Osteocyte (in vitro differentiated cells): ENCODE measurements at places on chromosomes 13 and 19. TPM values are rescaled to one million over a fixed set of nuclear protein-coding genes. Genes with fewer than 3 reads are reported as not detected.
A peak's percentile ranks its signal among the peaks of the same experiment; 100 is the strongest.

OR4F17 gene
- total RNA-seq: not detected in 2 replicates

DNA sequence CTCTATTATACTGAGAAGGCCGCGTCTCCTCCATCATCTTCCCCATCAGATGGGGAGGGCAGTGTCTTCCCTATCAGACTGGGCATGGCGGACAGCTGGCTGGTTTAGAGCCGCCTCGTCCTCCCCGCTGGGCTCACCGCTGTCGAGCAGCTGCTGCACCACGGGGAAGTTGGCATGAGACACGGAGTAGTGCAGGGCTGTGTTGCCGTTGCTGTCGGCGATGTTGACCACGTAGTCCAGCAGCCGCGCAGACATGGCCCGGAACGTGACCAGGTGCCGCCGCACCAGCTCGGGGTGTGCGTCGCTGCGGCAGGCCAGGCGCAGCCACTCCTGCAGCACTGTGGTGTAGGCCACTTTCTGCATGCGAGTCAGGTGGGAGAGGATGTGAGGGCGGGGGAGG, 18.8 kb upstream of the SPC24 start:
- no peak overlapping the region for H3K27ac ChIP-seq
- no peak for DNase-seq
- H3K4me3 ChIP-seq: no peak overlapping the region
- H3K4me1 ChIP-seq: peaks cover 5% of the 10 kb centered on the region
- H3K27me3 ChIP-seq: no peaks in the 10 kb centered on the region
- peaks cover 45% of the 10 kb centered on the region for H3K36me3 ChIP-seq

DNA sequence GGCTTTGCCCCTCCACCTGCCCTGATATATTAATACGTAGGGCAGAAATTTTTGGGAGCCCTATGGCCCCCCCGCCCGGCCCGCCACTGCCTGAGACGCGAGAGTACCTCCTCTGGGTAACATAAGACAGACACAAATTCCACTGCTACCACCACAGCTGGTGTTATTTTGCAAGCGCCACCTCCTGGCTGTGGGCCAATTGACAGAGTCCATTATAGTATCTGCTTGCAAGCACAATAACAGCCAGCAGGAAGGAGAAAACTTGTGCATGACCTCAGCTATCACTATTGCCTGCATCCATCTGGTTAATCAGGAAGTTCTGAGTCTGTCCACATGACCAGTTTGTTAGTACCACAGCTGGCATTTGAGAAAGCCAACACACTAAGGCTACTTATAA, 25.3 kb upstream of the OR10H2 start:
- no peak overlapping the region for H3K4me3 ChIP-seq
- no peak overlapping the region for H3K27ac ChIP-seq
- no peak for DNase-seq
- H3K27me3 ChIP-seq: no peaks in the 10 kb centered on the region
- H3K4me1 ChIP-seq: no peaks in the 10 kb centered on the region

DNAAF3 gene
- 1.5 and 2.1 TPM in 2 replicates for total RNA-seq

DNA sequence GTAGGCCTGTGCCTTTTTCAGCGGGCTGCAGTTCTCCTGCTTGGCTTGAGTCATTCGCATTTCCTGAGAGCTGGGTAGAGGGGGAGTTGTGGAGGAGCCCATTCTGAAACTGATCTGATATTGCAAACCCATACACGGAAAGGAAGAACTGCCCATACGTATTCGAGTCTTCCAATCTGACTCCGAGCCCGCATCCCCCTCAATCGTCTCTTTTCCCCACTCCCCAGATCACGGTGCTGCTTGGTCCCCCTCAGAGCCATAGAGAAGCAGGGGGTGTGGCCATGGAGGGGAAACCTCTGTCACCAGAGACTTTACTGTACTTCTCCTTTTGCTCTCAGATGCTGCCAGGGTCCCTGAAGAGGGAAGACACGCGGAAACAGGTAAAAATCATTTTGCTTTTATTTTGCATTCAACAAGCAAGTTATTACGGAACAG, at the start of gene CD22:
Gene CD22 (plus strand): TSS at position 337 of the 435 bp plus-strand sequence. CDS start 2,854 bp downstream, outside the sequence.
- DNase-seq: no peak
- H3K27me3 ChIP-seq: peaks cover 28% of the 10 kb centered on the region
- no peaks in the 10 kb centered on the region for H3K36me3 ChIP-seq
- H3K4me1 ChIP-seq: no peaks in the 10 kb centered on the region
- no peak within 1 kb of the TSS for H3K4me3 ChIP-seq

GRCh38 chr19:35307931-35308330, 16.0 kb downstream of the MAG start:
- DNase-seq: no peak
- H3K4me3 ChIP-seq: no peak overlapping the region
- no peaks in the 10 kb centered on the region for H3K36me3 ChIP-seq
- H3K27me3 ChIP-seq: peaks cover 4% of the 10 kb centered on the region
- no peaks in the 10 kb centered on the region for H3K4me1 ChIP-seq

CPAMD8 gene
- total RNA-seq: 294 and 296 TPM in 2 replicates

DNA sequence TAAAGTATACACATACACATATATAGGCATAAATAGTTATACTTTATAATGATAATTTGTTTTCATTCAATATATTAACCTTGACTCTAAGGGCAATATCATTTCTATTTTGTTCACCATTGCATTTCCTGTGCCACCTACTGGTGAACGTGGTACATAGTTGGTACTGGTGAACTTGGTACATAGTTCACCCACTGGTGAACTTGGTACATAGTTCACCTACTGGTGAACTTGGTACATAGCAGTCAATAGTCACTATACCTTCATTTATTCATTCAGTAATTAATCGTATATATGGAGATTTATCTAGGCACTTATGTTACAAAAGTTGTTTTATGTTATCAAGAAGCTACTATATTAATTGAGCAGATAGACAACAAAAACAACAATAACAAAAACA, 172.6 kb upstream of the ATXN8OS start:
- no peaks in the 10 kb centered on the region for H3K36me3 ChIP-seq
- H3K4me3 ChIP-seq: no peak overlapping the region
- no peak for DNase-seq
- no peaks in the 10 kb centered on the region for H3K4me1 ChIP-seq
- H3K27ac ChIP-seq: no peak overlapping the region

DNA sequence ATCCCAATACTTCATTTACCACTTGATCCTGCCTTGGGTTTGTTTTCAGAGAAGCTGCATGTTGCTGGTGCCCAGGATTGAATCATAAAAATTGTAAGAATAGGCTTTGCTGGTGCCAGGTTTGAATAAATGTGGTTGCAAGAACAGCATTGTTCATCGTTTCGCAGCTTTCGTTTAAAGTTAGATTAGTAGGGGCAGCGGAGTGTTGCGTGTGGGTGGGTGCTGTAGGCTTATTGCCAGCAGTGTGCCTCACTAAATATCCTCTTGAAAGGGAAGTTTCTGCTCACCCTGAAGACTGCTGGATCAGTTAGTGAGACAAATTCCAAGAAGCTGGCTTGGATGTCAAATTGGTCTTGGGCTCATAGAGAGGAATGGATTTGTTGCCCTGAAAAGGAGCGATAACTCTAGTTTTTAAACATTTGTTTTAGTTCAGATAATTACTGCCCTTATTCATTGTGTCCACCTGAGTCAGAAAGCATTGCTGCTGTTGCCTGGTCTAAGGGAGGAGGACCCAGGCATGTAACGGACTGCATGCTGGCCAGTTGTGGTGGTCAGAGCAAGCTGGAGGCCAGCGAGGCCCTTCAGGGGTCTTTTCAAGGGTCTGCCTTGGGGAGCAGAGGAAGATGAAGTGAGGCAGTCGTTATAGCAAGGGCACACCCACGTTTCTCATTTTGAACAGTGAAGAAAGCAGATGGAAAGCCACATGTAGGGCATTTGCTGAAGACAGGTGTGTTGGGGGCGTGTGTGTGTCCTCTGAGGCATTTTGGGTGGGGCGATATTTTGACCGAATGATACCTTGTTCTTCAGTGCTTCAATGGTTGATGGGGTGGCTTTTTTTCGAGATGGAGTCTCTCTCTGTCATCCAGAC, 8.5 kb downstream of the ILF3 start:
- H3K27ac ChIP-seq: peak overlapping the region; percentile 63
- peaks cover 2% of the 10 kb centered on the region for H3K36me3 ChIP-seq
- no peak for DNase-seq
- no peak overlapping the region for H3K4me3 ChIP-seq
- H3K27me3 ChIP-seq: no peaks in the 10 kb centered on the region
- H3K4me1 ChIP-seq: peaks cover 27% of the 10 kb centered on the region

GRCh38 chr13:74145249-74145975, 11.2 kb upstream of the KLF12 start:
- H3K27ac ChIP-seq: no peak overlapping the region
- DNase-seq: no peak
- no peaks in the 10 kb centered on the region for H3K4me1 ChIP-seq
- H3K36me3 ChIP-seq: no peaks in the 10 kb centered on the region

GRCh38 chr13:50149932-50150331, 134.7 kb downstream of the KCNRG start:
- H3K27me3 ChIP-seq: no peaks in the 10 kb centered on the region
- no peak for DNase-seq
- no peaks in the 10 kb centered on the region for H3K36me3 ChIP-seq
- no peak overlapping the region for H3K4me3 ChIP-seq
- peaks cover 17% of the 10 kb centered on the region for H3K4me1 ChIP-seq
- H3K27ac ChIP-seq: no peak overlapping the region

- peak overlapping the region; percentile 67 for H3K4me3 ChIP-seq
- H3K4me1 ChIP-seq: peaks cover 33% of the 10 kb centered on the region
- no peaks in the 10 kb centered on the region for H3K27me3 ChIP-seq
- H3K36me3 ChIP-seq: peaks cover 2% of the 10 kb centered on the region
Measured at GRCh38 chr13:110799246-110800236, 86.0 kb downstream of the ING1 start.

GPR4 gene
- total RNA-seq: not detected in 2 replicates

DNA sequence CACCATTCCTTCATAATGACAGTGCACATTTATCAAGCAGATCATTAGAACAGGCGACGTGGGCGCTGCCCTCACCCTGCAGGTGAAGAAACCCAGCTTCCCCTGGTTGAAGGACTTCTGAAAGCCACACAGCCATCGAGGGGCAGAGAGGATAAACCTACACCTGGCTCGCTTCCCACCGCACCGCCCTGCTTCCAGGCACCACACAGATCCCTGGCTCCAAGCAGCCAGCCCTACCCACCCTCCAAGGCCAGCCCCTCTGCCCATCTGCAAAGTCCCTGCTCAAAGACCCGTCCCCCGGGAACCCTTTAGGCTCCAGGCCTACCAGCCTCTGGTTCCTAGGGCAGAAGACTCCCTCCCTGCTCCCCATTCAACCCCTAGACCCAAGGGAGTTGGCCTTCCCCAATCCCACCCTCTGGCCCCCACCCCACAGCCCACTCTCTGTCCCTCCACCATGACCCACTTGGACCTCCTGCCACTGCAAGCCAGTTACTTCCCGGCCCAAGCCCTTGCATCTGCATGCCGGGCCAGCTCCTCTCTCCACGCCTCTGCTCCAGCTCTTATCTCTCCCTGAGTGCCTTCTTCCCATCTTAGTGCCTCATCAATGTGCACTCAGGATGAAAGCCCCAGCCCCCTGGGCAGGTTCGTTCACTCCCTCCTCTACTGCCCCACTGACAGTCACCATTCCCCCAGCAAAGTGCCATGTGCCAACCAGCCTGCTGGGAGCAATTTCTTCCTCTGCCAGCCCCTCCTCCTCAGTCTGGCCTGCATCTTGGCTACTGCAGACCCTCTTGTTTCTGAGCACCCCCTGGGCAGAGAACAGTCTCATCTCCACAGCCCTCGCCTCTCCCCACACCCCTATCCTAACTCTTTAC, 28.0 kb downstream of the PEPD start:
- H3K4me3 ChIP-seq: no peak overlapping the region
- H3K4me1 ChIP-seq: no peaks in the 10 kb centered on the region
- H3K27me3 ChIP-seq: no peaks in the 10 kb centered on the region
- peaks cover 10% of the 10 kb centered on the region for H3K36me3 ChIP-seq

- H3K36me3 ChIP-seq: peaks cover 12% of the 10 kb centered on the region
- peak overlapping the region; percentile 44 for H3K27ac ChIP-seq
- H3K4me3 ChIP-seq: no peak overlapping the region
- peaks cover 11% of the 10 kb centered on the region for H3K4me1 ChIP-seq
- no peaks in the 10 kb centered on the region for H3K27me3 ChIP-seq
- no peak for DNase-seq
Measured at GRCh38 chr19:2140138-2140569, 11.2 kb downstream of the AP3D1 start.
